ENCODE measurements at places on chromosomes 7 and 10.

DNA sequence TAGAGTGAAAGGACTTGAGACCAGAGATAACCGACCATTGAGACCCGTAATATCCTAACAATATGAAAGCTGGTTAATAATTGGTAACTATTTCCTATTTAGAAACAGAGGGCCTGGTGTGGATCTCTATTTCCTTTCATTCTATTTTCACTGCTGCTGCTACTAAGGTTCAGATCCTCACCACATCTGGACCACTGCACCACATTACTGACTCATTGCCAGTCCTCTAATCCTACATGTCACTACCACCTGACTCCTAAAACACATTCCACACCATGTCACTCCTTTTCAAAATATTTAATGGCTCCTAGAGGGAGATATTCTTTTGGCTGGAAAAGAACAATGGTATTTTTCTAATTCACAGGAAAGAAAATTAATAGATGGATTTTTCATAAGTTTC is 6.4 kb downstream of the USP54 start:
- no peak for DNase-seq

DNA sequence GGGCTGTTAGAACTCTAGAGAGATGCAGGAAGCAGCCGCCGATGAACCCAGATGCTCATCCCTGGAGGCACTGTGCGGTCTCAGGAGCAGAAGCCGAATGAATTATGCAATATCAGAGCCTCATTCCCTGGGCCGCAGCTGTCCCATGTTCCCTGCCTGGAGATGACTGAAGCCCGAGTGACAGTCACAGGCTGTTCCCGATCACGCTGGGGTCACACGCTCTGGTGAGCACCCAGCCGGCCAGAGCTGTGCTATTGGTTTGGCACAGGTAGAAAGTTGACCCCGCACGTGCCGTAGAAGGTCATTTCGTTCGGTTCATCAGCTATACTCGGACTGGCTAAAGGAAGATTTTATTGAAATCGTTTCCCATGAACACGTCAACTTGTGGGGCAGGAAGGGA is 140.5 kb upstream of the SH2B2 start:
- DNase-seq = no peak

GRCh38 chr7:102039706-102040105 is 222.3 kb downstream of the CUX1 start:
- no peak for DNase-seq

DNA sequence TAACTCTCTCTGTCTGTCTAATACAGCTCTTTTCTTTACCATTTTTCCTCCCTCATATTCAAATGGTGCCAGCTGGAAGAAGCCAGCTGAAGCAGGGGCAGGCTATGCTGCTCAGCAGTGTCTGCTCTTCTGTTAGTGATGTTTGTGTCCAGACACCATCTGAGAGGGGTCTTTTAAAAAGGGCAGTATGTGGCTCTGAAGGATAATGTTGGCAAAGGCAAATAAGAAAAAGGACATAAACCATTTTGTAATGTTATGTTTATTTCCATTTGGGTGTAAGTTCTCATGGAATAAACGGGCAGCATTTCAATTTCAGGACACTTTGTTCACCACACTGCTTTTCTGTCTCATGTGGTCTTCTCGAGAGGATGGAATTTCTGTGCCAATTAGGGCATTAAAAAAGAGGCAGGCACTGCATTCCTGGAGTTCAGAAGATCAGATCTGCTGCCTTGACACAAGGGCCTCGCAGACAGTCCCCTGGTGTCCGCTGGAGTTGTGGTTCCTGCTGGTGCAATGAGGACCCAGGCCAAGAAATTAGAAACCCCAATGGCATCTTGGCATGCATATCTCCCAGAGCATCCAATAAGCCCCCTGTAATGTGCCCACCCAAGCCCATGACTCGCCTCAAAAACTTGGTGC is 109.0 kb upstream of the ELMO1 start:
- no peak for DNase-seq

DNA sequence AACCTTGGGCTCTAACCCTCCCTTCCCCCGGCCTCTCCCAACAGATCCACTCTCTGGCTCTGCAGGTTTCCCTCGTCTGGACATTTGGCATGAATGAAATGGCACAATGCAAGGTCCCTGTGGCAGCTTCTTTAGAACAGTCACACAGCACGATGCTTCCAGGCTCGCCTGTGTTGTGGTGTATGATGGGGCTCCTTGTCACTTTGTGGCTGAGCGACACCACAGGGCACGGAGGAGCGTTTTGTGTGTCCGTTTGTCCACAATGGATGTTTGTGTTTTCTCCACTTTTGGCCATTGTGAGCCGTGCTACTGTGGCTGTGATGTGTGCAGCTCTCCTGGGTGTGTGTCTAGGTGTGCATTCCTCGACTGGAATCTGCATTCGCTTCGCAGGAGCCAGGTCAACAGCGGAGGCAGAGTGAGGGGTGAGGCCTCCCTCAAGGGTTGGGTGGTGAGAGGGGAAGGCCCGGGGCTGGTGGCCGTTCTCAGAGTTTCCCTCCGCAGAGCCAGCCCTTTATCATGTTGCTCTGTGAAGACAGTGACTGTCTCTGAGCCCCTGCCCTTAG is 22.3 kb upstream of the SHH start:
- DNase-seq = no peak

- no peak for DNase-seq
Observed at GRCh38 chr10:132783165-132783939, 2.6 kb downstream of the NKX6-2 start.

- no peak for DNase-seq
Observed at GRCh38 chr10:86048973-86049372, 317.6 kb downstream of the GRID1 start.

GRCh38 chr7:122438006-122438405 is 133.5 kb upstream of the FEZF1 start:
- DNase-seq = no peak

- DNase-seq = no peak
Observed at GRCh38 chr7:48245751-48246472, 74.7 kb downstream of the ABCA13 start.

GRCh38 chr10:24950439-24950838 is 2.0 kb downstream of the PRTFDC1 start:
- DNase-seq = no peak

DNA sequence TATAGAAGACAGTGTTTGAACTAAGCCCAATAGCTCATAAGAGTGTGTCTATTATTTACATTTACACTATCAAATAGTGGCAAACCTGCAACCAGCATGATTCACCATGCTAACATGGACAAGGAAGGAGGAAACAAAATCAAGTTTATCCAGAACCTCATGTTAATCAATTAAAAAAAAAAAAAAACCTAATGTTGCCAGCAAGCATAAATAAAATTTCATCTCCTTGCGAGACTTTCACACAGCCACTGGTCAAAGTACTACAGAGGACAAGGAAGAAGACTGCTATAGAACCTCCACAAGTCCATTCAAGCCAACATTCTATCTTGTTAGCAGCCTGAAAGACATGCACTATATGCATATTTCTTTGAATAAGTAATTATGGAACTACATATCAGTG is 9.7 kb downstream of the TM9SF3 start:
- no peak for DNase-seq

- DNase-seq = no peak
Observed at GRCh38 chr10:121007264-121007663, 156.1 kb downstream of the WDR11 start.

DNA sequence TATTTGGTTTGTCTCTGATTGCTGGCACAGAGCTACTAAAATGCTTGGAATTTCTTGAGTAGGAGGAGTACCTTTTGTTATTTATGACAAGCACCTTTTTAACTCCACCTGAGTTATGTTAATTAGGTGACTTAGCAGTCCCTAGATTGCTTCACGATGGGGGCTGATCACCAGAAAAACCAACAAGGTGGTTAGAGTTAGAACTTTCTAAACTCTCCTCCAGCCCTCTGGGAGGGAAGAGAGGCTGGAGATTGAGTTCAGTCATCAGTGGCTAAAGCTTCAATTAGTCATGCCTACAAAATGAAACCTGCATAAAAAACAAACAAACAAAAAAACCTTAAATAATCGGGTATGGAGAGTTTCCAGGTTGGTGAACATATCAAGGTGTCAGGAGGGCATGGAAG is 23.6 kb upstream of the ING3 start:
- no peak for DNase-seq

Data from T-cell (primary cell).